ENCODE measurements at places on chromosomes 12 and 14.

- no peak for DNase-seq
These were observed 30.6 kb downstream of the ATF7IP start for GRCh38 chr12:14396071-14396470.

GRCh38 chr12:6959058-6959804 lies 8.1 kb downstream of the PTPN6 start:
- DNase-seq: no peak

DNA sequence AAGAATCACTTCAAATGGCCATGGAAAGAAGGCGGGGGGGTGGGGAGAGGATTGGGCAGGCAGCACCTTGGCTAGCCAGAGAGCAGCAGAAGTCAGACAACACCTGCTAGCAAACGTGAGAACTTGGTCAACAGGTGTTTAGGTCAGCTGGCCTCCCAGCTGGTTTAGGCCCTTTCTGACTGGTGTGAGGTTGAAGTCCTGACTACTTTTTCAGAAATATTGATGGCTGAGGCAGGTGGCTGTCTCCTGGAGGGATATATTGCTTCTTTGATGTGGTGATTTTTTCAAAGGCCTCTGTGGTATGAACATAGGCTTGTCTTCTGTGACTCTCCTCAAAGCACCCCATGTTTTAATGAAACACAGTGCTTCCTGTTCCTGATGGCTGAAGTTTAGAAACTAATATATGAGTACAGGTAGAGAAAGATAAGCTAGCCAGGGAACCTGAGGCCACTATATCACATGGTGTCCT lies 238.2 kb upstream of the SSTR1 start:
- no peak for DNase-seq

DNA sequence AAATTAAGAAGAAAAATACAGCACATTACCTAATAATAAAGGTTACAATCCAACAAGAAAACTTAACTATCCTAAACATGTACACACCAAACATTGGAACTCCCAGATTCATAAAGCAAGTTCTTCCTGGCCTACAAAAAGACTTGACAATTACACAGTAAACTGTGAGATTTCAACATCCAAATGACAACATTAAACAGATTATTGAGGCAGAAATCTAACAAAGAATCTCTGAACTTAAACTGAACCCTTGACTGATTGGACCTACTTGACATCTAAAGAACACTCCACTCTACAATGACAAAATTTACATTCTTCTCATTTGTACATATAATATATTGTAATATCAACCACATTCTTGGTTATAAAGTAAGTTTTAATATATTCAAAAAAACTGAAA lies 1341.3 kb downstream of the LRFN5 start:
- no peak for DNase-seq

DNA sequence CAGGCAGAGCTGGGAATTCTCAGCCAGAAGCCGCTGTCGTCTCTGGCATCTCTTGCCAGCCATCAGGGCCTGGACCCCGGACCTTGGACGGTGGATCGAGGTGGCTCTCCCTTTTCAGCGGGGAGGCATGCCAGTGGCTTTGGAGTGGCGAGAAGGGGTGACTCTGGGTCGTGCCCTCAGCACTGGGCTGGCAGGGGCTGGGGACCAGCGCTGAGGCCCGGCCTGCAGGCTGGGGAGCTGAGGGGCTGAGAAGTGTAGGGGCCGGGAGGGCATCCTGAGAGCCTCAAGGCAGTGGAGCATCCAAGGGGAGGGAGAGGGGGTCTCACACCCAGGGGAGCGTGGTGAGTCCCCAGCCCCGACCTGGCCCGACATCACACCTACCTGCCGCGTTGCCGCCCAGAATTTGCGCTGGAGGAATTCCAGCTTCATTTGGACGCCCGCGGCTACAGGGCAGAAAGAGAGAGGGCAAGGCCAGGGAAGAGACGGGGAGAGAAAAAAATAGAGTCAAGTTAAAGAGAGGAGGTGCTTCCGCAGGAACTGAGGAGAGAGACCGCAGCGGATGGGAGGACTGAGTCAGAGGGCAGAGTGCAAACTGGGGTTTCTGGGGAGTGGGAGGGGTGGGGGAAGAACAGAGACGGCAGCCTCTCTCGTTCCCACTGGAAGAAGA lies 9.0 kb upstream of the LRTM2 start:
- no peak for DNase-seq

GRCh38 chr12:47349137-47350061 lies 269.6 kb upstream of the AMIGO2 start:
- DNase-seq: no peak

DNA sequence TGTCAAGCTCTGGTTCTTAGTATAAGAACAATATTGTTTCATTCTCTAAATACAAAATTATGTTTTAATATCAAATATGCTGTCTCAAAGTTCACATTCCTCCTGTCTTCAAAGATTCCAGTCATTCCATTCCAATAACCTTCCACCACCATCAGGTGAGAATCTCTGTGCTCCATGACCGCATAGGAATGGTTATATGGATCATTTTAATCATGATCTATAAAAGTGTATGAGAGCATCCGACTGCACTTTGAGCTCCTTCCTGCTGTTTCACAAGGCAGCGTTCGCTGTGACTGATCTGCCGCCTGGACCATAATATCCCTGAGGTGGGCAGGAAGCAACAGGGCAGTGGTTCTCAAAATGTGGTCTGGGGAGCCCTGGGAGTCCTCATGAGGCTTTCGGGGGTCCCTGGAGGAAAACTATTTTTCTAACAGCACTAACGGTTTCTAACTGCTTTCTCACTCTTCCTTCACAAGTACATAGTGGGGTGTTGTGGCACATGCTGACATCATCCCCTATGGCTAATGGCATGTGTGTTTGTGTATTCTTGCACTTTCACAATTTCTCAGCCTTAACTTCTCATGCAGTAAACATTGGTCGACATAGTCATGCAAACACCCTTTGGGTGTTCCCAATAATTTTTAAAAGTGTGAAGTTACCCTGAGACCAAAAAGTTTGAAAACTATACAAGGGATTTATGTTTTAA lies 137.4 kb downstream of the ANO2 start:
- DNase-seq: no peak

- DNase-seq: no peak
These were observed 10.1 kb downstream of the DIABLO start for GRCh38 chr12:122215771-122216170.

DNA sequence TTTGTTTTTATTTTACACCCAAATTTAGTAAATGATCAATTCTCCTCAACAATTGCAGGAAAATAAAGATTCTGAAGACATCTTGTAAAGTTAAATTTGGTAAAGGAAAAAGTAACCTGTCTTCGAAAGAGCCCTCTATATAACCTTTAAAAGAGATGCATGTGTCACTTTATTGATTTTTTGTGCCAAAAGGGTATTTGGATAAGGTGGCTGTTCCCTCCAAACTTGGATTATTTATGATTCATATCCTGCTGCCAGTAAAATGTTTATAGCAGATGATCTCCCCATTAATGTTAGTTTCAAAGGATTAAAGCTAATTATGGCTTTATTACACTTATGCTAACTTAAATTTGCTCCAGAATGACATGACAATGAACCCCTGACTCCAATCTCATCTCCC lies 98.8 kb downstream of the DUSP6 start:
- no peak for DNase-seq

DNA sequence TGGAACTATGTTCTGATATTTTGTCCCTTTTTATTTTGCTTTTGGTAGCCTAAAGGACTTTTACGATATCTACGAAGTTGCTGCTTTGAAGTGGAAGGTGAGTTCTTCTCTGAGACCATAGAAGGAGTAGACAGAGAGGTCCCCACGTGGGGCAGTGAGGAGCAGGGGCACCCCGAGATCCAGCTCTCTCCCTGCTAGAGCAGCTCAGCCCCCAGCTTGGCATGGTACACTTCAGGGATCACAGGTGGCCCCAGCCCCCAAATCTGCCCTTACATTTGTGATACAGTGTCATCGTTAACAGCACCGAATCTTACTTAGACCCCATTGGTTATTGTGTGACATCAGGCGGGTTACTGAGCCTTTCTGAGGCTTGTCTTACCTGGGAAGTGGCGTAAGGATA lies 56.8 kb downstream of the SLC8B1 start:
- DNase-seq: no peak

DNA sequence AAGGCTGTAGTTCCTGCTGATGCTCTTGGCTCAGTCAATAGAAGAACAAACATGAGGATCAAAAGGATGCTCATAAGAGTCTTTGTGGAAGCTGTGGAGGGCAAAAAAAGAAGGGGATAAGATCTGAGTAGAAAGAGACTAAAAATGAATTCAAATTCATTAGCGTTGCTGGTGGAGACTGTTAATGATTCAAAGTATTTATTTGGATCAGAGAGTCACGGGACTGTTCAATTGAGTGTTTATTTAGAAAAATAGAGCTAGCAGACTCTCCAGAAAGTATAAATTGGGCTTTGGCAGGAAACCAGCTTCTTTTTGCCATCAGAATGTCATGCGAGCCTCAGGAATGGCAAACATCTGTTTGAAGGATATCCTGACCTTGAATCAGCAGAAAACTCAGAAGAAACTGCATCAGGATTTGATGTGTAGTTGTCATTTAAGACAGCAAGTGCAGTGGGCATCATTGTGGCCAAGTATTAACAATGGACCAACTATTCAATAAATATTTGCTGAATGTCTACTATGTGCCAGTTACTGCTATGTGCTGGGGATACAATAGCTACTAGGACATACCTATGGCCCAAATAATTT lies 126.4 kb downstream of the TBC1D30 start:
- no peak for DNase-seq

- DNase-seq: no peak
These were observed 81.6 kb downstream of the PHETA1 start for GRCh38 chr12:111287125-111287900.

- DNase-seq: no peak
These were observed 30.6 kb upstream of the LMO3 start for GRCh38 chr12:16636435-16637055.

DNA sequence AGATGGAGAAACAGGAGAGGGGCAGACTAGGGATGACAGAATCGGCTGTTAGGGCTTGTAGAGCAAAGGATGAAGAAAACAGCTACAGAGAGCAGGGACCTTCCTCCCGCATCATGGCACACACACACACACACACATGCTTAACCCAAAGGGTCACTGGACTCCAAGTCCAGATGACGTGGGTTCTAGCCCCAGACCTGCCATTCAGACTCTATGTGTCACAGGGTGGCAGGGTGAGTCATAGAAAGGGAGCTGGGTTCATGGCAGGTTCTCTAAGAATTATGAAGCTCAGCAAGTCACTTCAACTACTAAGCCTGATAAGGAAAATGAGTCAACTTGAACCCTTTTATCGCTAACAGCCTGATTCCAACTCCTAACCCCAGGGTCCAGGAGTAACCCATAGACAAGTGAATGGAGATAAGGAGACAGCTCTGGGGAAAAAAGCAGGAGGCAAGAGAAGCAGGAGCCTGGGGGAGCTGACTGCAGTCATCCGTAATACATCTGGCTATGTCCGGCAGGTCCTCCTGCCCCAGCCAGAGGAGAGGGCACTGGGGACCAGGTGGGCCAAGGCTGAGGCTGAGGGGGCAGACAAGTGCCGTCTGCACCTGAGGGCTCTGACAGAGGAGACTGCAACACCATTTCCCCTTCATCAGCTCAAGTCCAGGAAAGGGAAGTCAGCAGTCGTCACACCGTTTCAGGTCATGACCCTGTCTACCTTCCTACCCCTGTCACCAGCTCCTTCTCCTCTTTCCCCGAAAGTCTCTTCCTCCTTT lies 3.6 kb upstream of the TNFRSF1A start:
- DNase-seq: no peak

- DNase-seq: no peak
These were observed 30.3 kb downstream of the SCN8A start for GRCh38 chr12:51621156-51621922.

GRCh38 chr14:99383472-99384449 lies 96.9 kb downstream of the SETD3 start:
- DNase-seq: no peak

DNA sequence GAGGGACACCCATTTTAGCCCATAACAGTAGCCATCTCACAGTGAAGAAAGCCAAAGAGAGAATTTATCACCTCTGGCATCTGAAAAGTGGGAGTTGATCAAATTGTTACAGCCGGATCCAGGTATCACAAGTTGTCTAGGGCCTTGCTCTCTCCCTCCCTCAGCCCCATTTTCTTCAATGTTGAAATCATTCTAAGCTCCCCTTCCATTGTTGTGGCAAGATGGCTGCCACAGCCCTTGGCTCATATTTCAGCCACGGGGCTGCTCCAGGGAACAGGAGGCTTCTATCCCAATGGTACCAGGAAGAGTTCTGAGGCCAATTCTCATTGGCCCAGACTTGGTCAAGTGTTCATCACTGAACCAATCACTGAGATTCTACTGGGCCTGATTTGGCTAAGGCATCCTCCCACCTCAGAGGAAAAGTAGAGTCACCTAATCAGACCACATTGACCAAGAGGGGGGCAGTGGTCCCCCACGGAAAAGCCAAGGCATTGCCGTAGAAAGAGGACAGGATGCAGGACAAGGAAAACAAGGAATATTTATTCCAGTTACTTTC lies 106.2 kb downstream of the GPATCH2L start:
- DNase-seq: no peak

DNA sequence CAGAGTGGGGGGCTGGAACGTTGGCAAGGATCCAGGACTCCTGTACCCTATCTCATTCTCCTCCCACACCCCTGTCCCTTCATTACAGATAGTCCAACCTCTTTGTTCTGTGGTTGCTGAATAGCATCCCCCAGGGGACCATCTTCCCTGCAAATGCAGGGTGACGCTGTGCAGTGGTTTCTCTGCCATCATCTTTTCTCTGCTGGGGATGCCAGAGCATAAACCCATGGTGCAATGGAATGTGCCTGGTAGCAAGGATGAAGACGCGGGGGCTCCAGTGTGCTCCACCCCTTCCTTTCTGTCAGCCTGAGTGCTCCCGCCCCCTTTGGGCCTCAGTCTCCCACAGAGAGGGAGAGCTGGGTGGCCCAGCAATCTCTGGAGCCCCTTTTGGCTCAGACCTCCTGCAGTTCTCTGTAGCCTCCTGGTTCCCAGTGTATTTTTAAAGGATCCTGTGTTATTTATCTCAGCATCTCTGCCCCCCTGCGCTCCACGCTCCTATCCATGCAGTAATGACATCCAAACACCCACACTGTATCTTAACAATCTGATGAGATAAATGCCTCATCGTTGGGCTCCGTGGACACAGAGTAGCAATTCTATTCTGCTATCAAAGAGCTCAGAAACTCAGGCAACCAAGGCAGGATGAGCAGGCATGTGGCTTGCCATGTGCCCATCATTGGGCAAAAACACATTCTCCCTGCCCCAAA lies 212.8 kb downstream of the CACNA1C start:
- DNase-seq: no peak

DNA sequence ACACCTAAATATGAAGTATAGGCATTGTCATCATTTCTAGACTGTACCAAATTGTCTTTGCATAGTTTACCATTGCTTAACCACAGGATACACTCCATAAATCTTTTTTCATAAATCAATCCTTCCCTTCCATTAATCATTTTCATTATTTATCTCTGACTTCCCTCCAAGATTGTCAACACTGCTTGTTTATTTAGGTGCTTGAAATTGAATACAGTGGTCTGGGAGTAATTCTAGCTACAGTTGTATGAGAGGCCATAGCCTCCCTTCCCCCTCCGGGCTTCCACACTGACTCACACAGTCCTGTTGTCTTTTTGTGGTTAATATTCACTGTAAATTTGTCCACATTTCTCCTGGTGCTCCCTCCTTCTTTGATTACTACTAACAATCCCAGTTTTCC lies 114.2 kb upstream of the ARID2 start:
- no peak for DNase-seq

Measured in NT2/D1 (cell line).